ENCODE measurements at places on chromosomes 5 and 9. TPM values are rescaled to one million over a fixed set of nuclear protein-coding genes. Genes with fewer than 3 reads are reported as not detected.

PFN3 gene
- not detected for total RNA-seq

ELAVL2 gene
- total RNA-seq: not detected

- DNase-seq: no peak
Measured at GRCh38 chr5:123518111-123518510, 6.1 kb downstream of the CSNK1G3 start.

DNA sequence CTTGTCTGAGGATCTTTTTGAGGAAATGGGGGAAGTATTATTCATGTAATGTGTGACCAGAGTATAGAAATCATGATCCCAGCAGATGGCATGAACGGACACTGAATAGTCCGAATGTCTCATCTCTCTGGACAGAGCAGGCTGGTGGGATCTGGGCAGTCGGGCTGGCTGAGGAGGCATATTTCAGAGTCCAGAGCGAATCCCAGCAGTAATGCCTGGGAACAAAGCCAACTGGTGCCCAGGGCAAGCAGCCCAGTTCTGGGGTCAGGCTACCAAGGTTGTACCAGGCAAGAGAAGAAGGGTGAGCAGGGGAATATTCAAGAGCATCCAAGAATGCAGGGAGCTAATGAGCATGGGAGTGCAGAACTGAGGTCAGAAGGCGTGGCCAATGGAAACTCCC lies 306.4 kb downstream of the ZSWIM6 start:
- no peak for DNase-seq
